ENCODE measurements at places on chromosomes 4 and X.

DNA sequence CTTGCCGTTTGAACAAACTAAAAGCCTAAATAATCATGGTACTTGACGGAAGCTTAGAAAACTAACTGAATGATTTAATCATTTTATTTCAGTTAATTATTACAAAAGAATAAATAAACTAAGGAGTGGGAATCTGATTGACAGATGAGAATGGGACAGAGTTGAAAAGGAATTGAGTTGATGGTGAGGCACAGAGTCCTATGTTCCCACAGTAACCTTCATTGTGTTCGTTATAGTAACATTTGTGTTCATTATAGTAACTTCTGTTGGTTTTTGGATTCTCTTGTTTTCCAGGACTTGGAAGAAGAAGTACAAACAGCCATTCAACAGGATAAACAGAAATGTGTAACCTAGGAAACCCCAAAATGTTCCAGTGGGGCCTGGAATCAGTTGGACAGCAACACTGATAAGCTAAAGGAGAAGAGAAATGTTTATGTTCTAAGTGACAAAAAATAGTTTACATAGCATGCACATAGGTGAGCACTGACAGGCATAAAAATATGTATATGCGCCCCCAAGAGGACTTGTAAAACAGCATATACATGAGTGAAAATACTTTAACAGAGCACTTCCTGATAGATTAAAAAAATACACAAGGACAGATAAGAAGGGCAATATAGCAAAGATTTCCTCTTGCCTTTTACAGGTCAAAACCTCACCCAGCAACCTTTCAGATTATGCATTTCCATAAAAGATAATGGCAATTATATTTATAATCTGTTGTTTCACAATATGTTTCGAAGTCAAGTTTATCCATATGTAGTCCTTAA, 218.6 kb upstream of the HTR2C start:
- DNase-seq = no peak

GRCh38 chr4:19577097-19577496, 674.6 kb upstream of the SLIT2 start:
- DNase-seq = no peak

DNA sequence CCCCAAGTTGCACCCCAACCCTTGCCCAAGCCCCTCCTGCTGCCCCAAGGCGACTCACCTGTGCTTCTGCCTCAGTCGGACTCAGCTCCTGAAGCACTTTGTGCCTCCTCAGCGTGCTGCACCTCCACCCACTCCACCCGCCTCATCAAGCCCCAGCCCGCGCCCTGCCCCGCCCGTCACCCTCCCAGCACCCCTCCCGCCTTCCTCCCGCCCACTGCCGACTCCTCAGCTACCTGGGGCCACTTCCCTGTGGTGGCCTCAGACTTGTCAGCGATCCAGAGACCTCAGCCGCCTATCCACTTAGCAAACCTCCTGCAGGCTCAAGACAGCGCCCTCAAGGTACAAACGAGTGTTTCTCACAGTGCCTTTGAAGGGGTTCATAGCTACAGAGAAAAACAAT, 19.6 kb upstream of the IQCM start:
- DNase-seq = no peak

DNA sequence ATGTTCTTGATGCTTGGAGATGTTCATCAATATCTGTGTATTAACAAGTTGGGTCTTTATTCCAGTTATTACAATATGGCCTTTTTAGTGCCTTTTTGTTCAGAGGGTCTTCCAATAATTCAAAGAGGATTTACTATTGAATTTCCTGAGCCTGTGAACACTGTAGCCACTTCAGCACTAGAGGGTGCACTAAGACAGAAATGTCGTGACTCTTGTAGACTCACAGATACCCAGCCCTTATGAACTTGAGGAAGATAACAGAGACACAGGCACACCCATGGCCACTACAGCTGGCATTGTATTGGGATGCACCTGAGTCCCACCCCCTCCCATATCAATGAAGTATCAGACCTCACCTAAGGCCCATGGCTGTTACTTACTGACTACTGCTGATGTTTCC, 54.4 kb upstream of the ACTRT1 start:
- DNase-seq = no peak
